ENCODE measurements at places on chromosomes 4 and X. TPM values are rescaled to one million over a fixed set of nuclear protein-coding genes. Genes with fewer than 3 reads are reported as not detected.
A peak's percentile ranks its signal among the peaks of the same experiment; 100 is the strongest.

GRCh38 chrX:71148278-71148663 is 3.6 kb downstream of the NLGN3 start:
- DNase-seq: no peak
- no peak overlapping the region for H3K4me3 ChIP-seq

GRCh38 chr4:1726146-1726934 is 5.0 kb downstream of the TACC3 start:
- peak; percentile 87 for DNase-seq
- peaks cover 76% of the 10 kb centered on the region for H3K4me1 ChIP-seq
- H3K27me3 ChIP-seq: no peaks in the 10 kb centered on the region
- H3K27ac ChIP-seq: peak overlapping the region; percentile 88

IRS4 gene
- polyA plus RNA-seq: not detected

GAGE12J gene
- polyA plus RNA-seq: not detected

IL21 gene
- not detected for polyA plus RNA-seq

ASB9 gene
- 1.5 TPM for polyA plus RNA-seq

- H3K4me3 ChIP-seq: no peak overlapping the region
- no peaks in the 10 kb centered on the region for H3K4me1 ChIP-seq
- H3K36me3 ChIP-seq: no peaks in the 10 kb centered on the region
- DNase-seq: no peak
- no peak overlapping the region for H3K27ac ChIP-seq
These were observed 68.8 kb upstream of the CT45A1 start for GRCh38 chrX:135644624-135645023.

GRCh38 chr4:143399113-143399949 is 62.7 kb downstream of the GAB1 start:
- H3K36me3 ChIP-seq: no peaks in the 10 kb centered on the region
- no peak overlapping the region for H3K4me3 ChIP-seq
- no peak overlapping the region for H3K27ac ChIP-seq

CFAP99 gene
- 0.05 TPM for polyA plus RNA-seq

RHOXF1 gene
- polyA plus RNA-seq: not detected
